ENCODE measurements at places on chromosomes 4 and X.

GRCh38 chr4:139774759-139775487 is 109.3 kb downstream of the MGST2 start:
- no peak for DNase-seq

DNA sequence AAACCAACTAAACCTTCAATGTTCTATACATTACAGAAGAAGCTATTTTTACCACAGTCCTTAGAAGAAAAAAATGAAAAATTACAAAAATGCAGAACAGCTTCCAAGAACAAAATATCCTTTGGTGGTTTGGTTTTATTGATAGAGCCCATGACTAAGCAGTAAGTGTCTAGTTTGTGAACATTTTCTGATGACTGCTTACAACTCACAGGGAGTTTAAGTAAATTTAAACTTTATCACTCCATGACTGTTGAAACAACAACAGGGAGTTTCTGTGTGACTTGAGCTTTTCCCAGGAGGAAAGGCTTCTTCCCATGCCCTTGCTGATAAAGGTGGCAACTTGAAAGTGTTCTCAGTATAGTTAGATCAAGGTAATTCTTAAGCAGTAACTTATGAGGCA is 2.9 kb downstream of the PF4 start:
- DNase-seq, result no peak

DNA sequence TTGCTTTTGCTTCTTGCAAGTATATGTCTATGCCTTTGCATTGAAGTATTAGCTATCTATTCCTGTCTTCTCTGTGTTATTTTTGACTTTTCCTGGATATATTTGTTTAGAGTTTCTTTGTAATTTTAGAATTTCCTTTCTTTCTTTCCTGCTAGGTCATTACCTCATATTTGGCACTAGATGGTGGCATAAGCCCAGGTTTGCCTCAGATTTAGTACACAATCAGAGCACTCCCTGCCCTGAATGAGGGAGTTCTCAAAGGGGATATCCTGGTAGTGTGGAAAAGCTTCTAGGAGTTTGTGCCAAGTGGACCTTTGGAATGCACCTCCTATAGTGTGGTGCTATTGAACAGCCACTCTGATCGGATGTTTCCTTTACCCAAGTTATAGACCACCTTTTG is 181.6 kb downstream of the UGT8 start:
- no peak for DNase-seq

GRCh38 chrX:68942104-68942503 is 113.3 kb downstream of the EFNB1 start:
- DNase-seq, result no peak

- peak; percentile 24 for DNase-seq
Observed at GRCh38 chrX:46408553-46409407, 136.4 kb downstream of the ZNF674 start.

All from stimulated activated CD8-positive, alpha-beta memory T cell treated with anti-CD3 and anti-CD28 coated beads, Interleukin-4, amount 100 ng/mL, for 4 hours (primary cell).